ENCODE measurements at places on chromosomes 6 and 20.
A peak's percentile ranks its signal among the peaks of the same experiment; 100 is the strongest.

DNA sequence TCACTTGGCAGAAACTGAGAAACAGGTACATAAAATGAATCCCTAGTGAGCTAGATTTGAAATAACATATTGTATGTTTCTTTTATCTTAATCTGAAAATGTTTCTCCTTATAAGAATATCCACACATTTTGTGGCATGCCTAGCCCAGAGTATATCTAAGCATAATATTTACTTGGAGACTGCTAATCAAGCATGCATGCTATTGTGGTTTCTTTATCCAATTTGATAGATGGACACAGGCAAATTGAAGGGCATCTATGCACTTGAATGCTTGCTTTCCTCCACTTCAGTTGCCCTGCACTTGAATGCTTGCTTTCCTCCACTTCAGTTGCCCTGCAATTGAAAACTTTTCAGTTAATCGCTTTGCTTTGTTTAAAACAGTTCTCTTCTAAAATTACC, 729.8 kb downstream of the TBC1D32 start:
- no peak for DNase-seq

DNA sequence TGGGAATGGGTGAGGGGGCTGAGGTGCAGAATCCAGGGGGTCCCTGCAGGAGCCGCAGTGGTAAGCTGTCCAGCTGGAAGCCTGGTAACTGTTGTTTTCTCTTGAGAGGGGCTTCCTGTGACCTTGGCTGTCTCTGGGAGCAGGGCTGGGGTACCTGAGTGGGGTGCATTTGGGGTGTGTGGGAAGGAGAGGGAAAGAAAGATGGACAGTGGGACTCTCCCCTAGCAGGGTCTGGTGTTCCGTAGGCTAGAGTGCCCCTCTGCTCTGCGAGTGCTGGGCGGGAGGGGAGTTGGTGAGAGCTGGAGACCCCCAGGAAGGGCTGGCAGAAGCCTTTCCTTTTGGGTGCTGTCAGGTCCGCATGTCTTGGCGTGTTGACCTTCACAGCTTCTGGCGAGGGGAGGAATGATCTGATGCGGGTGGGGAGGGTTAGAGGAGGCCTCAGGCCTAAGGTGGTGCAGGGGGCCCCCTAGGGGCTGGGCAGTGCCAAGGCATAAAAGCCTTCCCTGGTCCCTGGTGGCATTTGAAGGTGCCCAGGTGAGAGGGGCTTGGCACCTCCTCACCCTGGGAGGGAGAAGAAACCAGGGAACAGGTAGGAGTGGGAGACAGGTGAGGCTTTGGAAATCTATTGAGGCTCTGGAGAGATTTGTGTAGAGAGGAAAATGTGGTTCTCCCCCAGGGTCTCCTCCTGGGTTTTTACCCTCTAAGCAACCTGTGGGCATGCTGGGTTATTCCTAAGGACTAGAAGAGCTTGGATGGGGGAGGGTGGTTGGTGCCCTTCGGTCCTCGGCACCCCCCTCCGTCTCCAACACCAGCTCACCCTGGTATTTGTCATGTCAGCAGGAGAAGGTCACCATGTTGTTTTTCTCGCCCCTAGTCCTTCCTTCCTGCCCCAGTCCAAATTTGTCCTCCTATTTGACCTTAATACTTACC, 3.3 kb downstream of the VEGFA start:
- DNase-seq, result peak; percentile 75

GRCh38 chr20:64151633-64152530, 12.4 kb upstream of the MYT1 start:
- no peak for DNase-seq

GRCh38 chr6:4914420-4915159, 89.2 kb downstream of the RPP40 start:
- DNase-seq, result peak; percentile 17

DNA sequence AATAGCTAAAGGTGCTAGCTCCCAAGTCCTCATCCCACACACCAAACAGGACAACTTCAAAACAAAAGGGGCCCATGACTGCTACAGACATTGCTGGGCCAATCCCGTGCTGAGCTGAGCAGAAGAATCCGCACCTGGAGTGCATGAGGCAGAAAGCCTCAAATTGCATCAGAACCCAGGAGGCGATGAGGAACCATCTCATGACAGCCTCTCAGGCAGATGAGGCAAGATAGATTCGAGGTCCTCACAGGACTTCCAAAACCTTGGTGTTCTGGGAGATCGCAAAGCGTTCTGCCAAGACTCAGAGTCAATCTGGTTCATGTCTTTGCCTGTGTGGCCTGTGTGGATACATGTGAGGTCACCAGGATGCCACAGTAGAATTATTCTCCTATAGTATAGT, 32.8 kb upstream of the SSTR4 start:
- DNase-seq, result no peak

DNA sequence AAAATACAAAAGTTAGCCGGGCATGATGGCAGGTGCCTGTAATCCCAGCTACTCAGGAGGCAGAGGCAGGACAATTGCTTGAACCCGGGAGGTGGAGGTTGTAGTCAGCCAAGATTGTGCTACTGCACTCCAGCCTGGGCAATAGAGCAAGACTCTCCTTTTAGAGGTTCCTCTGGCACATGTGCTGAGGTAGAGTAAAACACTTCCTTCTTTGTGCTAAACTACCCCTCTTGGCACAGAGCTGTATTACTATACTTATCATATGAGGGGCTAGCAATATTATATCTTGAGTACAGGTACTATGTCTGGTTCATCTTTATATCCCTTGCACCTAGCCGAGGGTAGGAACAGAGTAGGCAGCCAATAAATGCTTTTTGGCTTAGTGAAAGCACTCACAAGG, 40.2 kb upstream of the SAMHD1 start:
- no peak for DNase-seq

DNA sequence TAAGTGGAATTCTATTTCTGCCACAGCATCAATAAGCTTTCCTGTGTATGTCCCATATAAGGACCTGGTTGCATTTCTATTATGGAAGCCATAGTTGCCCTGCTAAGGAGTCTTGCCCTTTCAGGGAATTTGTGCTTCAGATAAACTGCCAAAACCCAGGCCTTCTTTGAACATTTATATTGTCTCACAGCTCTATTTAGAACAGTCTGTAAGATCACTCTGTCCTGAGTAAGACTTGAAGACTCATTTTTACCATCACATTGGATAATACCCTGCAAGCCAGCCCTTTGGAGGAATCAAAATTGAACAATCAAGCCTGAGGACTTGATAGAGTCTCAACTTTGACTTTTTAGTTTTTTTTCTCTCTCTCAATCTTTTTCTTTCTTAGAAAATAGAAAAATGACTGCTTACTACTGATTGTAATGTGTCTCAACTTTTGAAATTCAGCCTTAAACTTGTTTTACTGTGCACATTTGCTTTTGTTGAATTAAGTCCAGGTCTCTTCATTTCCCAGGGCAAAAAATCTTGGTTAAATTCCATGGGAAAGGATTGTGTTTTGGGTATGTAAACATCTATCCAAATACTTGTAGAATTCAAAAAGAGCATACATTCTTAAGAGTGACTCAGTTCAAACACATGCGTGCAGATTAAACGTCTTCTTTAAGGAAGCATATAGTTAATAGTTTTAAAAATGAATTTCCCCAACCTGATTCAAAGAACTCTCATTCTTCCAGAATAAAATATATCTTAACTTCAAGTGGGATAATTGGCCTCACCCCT, 91.2 kb downstream of the PLCB1 start:
- DNase-seq, result no peak

DNA sequence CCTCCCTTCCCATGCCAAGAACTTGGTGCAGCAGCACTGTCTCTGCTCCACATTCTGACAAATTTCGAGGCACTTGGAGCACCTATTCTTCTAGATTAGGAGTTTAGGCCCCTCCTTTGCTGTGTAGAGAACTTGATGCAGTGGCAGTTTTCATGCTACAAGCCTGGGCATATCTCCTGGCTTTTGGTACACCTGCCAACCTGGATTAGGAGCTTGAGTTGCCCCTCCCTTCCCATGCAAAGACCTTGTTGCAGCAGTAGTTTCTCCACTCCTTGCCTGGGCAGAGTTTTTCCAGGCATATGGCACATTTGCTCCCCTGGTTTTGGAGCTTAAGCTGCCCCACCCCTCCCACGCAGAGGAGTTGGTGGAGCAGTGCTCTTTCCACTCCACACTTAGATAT, 956.1 kb downstream of the EYS start:
- no peak for DNase-seq

DNA sequence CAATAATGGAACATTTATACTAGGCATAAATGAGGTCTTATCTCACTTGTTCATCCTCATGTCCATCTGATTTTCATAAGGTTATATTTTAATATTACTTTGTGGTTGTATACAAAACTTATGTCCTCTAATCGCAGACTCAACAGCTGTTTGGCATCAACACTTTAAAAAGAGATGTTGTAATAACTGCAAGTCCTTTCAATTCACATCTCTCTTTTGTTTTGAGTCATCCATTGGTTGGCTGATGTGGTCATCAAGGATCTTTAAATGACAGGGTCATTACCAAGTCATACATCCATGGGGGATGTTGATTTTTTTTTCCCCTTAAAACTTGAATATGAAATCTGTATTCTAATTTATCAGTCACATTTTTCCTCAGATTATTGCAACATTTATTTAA, 299.4 kb upstream of the NRSN1 start:
- DNase-seq, result no peak

DNA sequence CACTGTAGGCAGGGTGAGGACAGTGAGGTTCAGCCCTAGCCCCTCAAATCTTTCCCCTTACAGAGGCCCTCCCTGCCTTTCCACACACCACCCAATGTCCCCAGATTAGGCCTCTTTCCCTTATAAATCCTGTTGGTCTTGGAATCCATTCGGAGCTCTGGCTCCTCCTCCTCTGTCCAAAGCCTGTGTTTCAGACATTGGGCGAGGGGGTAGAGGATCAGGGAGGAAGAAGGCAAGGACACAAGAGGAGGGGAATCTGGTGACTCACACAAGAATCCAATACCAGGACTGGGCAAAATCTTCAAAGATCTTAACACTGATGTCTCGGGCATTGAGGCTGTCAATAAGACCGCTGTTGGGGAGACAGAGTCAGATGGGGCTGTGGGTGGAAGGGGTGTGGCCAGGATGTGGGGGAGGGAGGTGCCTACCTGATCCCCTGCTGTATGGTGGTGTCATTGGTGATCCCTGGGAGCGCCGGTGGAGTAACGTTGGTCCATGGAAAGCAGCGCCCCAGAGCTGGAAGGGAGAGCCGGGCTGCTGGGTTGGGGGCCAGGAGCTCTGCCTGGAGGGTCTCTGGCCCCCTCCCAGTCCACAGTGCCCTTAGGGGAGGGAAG, 7.6 kb downstream of the SLC44A4 start:
- no peak for DNase-seq

DNA sequence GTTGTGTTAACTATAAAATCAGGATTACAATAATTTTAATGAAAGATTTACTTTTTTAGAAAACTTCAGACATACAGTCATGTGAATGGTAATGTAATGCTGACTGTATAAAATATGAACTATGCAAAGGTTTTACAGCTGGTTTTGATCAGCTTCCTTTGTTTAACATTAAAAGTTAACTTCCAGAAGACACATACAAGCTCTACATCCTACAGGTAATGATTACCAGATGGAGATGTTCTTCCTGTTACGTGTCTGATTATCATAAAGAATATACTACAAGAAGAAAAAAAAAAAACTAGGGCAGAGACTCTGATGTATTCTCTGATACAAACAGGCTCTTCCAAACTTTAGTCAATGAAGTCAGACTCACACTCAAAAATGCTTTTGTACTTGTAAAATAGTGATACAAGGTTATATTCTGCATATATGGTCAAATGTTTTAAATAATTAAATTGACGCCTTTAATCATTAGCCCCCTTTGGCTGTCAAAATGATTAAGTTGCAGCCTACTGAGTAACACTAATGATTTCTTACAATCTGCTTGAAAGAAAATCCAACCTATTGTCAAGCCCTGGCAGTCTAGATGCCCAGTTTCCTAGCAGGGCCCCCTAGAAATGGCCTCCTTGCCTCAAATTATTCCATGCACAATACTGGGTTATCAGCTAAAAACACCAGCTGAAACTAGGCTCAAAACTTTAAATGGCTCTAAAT, 251.8 kb upstream of the RUNX2 start:
- DNase-seq, result no peak

DNA sequence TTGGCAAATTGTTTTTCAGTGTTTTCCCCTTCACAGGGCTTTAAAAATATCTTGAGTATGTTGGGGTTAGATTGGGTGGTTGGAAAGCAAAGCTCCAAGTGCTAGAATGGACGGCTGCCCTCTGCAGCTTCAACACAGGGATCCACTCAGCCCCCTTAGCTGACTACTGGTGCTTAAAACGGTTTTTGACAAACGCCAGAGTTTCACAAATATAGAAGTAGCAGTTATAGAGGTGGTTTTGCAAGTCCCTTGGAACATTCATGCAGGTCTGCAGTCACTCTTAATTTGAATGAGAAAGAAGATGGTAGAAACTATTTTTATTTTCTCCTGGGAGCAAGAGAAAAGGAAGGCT, 175.9 kb downstream of the ARID1B start:
- no peak for DNase-seq

DNA sequence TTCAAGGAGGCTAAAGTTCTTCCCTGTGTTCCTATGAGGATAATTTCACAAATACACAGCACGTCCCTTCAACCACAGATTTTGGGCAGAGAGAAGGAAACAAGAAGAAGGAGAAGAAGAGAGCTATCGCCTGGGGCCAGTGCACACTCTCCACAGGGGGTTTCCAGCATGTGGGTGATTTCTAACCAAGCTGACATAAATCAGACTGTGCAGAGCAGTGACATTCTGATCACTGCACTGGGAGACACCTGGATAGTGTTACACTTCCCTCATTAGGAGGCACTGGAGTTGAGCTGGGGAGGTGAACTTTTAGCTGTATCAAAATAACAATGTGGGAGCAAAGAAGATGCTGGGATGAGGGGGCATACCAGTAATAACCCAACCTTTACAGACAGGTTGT, 71.8 kb upstream of the CENPW start:
- DNase-seq, result no peak

DNA sequence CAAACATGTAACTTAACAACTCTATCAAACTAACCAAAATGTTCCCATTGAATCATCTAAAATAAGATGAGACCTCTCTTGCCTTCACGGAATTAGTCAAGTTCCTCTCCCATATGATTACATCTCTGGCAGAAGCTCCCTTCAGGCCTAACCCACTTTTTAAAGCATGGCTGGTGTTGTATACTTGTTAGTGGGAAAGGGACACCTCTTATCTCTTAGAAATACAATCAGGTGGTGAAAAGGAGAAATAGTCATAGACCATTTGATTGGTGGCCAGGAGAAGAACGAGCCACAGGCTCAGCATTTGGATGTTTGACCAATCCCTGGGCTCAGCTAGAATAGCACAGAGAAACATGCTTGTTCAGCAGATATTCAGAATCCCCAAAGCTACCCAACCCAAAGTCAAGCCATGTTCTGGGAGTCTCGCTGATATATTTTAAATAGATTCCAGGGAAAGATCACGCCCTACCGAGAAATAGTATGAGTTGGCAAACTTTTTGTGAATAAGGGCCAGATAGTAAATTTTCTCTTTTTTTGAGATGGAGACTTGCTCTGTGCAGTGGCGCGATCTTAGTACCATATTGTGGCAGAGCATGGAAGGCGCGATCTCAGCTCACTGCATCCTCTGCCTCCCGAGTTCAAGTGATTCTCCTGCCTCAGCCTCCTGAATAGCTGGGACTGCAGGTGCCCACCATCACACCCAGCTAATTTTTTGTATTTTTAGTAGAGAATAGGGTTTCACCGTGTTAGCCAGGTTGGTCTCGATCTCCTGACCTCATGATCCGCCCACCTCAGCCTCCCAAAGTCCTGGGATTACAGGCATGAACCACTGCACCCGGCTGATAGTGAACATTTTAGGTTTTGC, 126.3 kb upstream of the MYLIP start:
- DNase-seq, result no peak

- no peak for DNase-seq
Observed at GRCh38 chr6:92748131-92748530, 671.2 kb downstream of the EPHA7 start.
